Vagina (tissue), 2 donors: ENCODE measurements at places on chromosomes 1 and 21.
A peak's percentile ranks its signal among the peaks of the same experiment; 100 is the strongest.

- H3K36me3 ChIP-seq = no peaks in the 10 kb centered on the region
- no peak for DNase-seq
- H3K4me3 ChIP-seq = no peak overlapping the region
- no peak overlapping the region for H3K27ac ChIP-seq
Observed at GRCh38 chr21:44372616-44373015, 19.2 kb downstream of the TRPM2 start.

DNA sequence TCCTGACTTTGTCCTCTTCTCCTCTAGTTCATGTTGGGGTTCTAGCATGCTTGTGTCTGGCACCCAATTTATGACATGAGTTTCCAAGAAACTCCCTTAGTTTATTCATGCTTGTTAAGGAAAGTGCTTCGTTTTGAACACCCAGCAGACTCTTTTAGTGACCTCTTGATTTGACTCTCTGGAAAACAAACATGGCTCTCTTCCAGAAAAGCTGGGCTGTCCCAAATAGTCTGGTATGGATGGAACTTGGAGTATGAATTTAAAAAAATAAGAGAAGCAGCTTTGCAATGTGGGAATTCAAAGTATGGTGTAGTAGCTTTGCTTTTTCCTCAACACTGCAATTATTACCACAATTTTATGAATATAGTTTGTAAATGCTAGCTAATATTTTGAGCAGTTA is 143.4 kb upstream of the C8B start:
- H3K4me3 ChIP-seq = no peak overlapping the region
- H3K27ac ChIP-seq = no peak overlapping the region
- no peaks in the 10 kb centered on the region for H3K4me1 ChIP-seq
- no peaks in the 10 kb centered on the region for H3K27me3 ChIP-seq
- DNase-seq = no peak

GRCh38 chr1:240293706-240294105 is 202.0 kb downstream of the FMN2 start:
- no peak overlapping the region for H3K4me3 ChIP-seq
- H3K4me1 ChIP-seq = no peaks in the 10 kb centered on the region
- no peaks in the 10 kb centered on the region for H3K36me3 ChIP-seq
- no peaks in the 10 kb centered on the region for H3K27me3 ChIP-seq

DNA sequence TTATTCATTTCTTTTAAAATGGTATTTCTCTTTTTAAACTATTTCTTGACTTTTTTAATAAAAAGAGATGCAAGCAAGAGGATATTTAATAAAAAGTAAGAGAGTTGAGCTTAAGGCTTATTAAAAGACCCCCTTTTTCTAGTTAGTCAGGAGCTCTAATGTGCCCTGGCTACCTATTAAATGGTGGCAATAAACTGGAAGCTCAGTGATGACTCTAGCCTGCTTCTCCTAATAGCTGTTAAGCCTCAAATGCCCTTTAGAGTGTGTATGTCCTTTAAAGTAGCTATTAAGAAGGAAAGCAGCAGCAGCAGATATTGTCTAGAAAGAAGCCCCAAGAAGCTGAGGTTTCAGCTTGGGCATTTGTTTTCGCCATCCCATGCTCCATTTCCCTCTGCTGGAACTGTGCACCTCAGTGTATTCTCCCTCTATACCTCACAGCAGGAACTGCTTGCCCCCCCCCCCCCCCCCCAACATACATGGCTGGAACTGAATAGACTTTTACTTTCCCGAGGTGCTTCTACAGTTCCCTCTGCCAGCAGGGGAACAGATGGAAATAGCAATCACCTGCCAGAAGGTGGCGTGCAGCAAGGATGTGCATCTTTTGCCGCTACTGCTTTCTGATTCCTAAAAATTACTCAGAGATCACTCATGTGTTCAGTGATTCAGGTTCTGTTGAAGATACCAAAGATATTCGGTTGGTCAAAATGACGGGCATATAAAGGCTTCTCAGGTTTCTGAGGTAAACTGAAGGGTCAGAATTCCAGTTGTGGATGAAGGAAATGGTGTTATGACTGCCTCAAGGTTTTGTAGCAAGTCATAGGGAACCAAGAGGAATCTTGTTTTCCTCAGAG is 2.5 kb downstream of the RGS4 start:
- H3K27ac ChIP-seq = no peak overlapping the region
- H3K4me3 ChIP-seq = no peak overlapping the region
- no peaks in the 10 kb centered on the region for H3K36me3 ChIP-seq
- H3K4me1 ChIP-seq = no peaks in the 10 kb centered on the region
- DNase-seq = no peak

- no peak overlapping the region for H3K27ac ChIP-seq
- no peak overlapping the region for H3K4me3 ChIP-seq
- DNase-seq = no peak
- H3K27me3 ChIP-seq = no peaks in the 10 kb centered on the region
Observed at GRCh38 chr1:220441211-220441610, 86.7 kb upstream of the MARK1 start.

DNA sequence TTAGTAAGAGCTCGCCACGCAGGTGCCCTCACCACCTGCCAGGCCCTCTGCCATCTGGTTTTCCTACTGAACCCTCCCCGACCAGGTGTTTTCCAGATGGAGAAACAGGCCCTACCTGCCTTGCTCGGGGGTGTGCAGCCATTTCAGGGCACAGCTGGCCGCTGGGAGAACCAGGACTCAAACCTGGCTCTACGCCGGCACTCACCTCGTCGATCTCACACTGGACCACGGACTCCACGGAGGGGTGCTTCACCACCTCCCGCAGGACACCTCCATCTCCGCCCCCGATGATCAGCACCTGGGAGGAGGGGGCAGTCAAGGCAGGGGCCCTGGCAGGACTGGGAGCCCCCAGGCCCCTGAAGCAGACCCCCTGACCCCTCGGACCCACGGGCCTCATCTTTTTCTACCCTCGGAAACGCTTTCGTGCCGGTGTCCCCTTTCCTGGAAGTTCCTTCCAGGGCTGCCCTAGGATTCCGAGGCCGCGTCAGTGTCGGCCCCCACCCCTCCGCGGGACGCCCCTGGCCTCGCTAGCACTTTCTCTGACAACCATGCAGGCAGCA is 1.1 kb downstream of the SRM start:
- peak overlapping the region; percentile 90 for H3K4me3 ChIP-seq
- peaks cover 21% of the 10 kb centered on the region for H3K36me3 ChIP-seq
- peaks cover 26% of the 10 kb centered on the region for H3K4me1 ChIP-seq

- no peaks in the 10 kb centered on the region for H3K36me3 ChIP-seq
- DNase-seq = no peak
- no peaks in the 10 kb centered on the region for H3K27me3 ChIP-seq
Observed at GRCh38 chr1:43766086-43766784, 58.9 kb downstream of the ST3GAL3 start.

- H3K27me3 ChIP-seq = no peaks in the 10 kb centered on the region
- no peak overlapping the region for H3K4me3 ChIP-seq
- peaks cover 6% of the 10 kb centered on the region for H3K4me1 ChIP-seq
- H3K27ac ChIP-seq = no peak overlapping the region
Observed at GRCh38 chr1:176211396-176212165, 4.5 kb upstream of the COP1 start.

- no peaks in the 10 kb centered on the region for H3K27me3 ChIP-seq
- no peak overlapping the region for H3K27ac ChIP-seq
- H3K36me3 ChIP-seq = no peaks in the 10 kb centered on the region
Observed at GRCh38 chr1:2452932-2453315, 23.2 kb upstream of the PLCH2 start.

- H3K36me3 ChIP-seq = peaks cover 4% of the 10 kb centered on the region
- H3K4me1 ChIP-seq = peaks cover 62% of the 10 kb centered on the region
- no peaks in the 10 kb centered on the region for H3K27me3 ChIP-seq
- no peak for DNase-seq
- peak overlapping the region; percentile 98 for H3K4me3 ChIP-seq
- H3K27ac ChIP-seq = peak overlapping the region; percentile 96
Observed at GRCh38 chr1:160206036-160206389, 829 bp downstream of the PEA15 start.

GRCh38 chr21:21788591-21788990 is 790.4 kb downstream of the NCAM2 start:
- no peak overlapping the region for H3K4me3 ChIP-seq
- no peaks in the 10 kb centered on the region for H3K27me3 ChIP-seq
- no peak overlapping the region for H3K27ac ChIP-seq
- H3K36me3 ChIP-seq = no peaks in the 10 kb centered on the region
- no peaks in the 10 kb centered on the region for H3K4me1 ChIP-seq

DNA sequence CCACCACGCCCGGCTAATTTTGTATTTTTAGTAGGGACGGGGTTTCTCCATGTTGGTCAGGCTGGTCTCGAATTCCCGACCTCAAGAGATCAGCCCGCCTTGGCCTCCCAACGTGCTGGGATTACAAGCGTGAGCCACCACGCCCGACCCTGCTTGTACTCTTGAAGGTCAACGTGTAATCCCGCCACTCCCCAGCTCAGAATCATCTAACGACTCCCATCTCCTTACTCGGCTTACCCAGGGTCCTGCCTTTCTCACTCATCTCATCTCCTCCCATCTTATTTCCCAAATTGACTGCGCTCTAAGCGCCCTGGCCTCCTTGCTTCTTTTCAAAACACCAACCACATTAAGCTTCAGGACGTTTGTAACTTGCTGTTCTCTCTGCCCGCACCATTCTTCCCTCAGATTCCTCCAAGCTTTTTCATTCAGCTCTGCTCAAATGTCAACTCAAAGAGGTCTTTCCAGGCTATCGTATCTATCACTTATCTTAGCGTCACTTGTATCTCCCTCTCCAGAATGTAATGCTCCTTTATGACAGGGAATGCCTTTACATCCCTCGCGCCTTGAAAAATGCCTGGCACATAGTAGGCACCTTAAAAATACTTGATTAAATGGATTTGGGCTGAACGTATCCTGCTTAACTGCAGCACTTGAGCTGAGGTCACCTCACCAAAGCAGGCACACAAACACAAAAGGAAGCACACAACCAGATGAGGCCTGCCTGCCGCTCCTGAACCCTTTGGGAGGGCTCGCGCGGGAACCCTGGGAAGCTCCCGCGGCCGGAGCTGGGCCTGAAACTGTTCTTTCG is 1.4 kb upstream of the USP1 start:
- H3K27me3 ChIP-seq = no peaks in the 10 kb centered on the region
- DNase-seq = no peak
- H3K4me3 ChIP-seq = peak overlapping the region; percentile 91
- H3K36me3 ChIP-seq = no peaks in the 10 kb centered on the region

DNA sequence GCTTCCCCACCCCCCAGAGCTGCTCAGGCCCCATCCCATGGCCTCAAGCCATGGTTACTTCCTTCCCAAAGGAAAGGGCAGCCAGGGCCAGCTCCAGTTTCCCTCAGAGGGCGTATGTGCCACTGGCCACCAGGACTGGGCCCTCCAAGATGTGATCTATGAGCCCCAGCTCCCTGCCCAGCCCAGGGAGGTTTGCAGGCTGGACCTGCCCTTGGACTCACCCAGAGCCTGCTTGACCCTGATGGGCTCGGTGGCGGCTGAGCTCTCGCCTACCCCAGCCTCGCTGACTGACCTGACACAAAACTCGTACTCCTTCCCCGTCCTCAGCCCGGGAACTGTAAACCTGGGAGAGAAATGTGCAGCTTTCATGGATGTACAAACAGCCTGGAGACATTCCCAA is 29.6 kb downstream of the MYOM3 start:
- H3K4me3 ChIP-seq = no peak overlapping the region
- no peaks in the 10 kb centered on the region for H3K4me1 ChIP-seq
- no peaks in the 10 kb centered on the region for H3K36me3 ChIP-seq
- no peak overlapping the region for H3K27ac ChIP-seq
- no peak for DNase-seq

GRCh38 chr1:100528871-100529270 is 9.1 kb upstream of the GPR88 start:
- no peaks in the 10 kb centered on the region for H3K36me3 ChIP-seq
- H3K27ac ChIP-seq = no peak overlapping the region
- no peak for DNase-seq
- no peaks in the 10 kb centered on the region for H3K27me3 ChIP-seq

- H3K4me3 ChIP-seq = no peak overlapping the region
- H3K27ac ChIP-seq = no peak overlapping the region
- no peak for DNase-seq
- no peaks in the 10 kb centered on the region for H3K27me3 ChIP-seq
- no peaks in the 10 kb centered on the region for H3K36me3 ChIP-seq
- no peaks in the 10 kb centered on the region for H3K4me1 ChIP-seq
Observed at GRCh38 chr1:209850342-209850979, 22.7 kb downstream of the UTP25 start.

DNA sequence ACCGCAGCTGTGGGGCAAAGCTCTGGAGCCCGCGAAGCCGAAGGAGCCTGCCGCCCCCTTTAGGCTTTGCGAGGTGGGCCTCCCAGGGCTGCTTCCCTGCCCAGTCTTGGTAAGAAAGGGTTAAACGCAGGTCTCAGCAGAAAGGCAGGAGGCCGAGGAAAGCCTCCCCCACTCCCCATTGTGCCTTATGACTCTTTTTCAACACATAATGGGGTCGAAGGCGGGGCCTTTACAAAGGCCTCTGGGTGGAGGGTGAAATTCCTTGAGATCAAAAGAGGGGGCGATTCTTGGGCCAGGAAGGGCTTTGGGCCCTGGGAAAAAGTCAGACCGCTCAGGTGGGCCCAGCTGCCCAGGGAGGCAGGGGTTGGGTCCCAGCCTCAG is 880 bp downstream of the ALPL start:
- H3K4me3 ChIP-seq = no peak overlapping the region
- no peak overlapping the region for H3K27ac ChIP-seq
- H3K4me1 ChIP-seq = peaks cover 14% of the 10 kb centered on the region
- no peaks in the 10 kb centered on the region for H3K36me3 ChIP-seq
- no peaks in the 10 kb centered on the region for H3K27me3 ChIP-seq
- no peak for DNase-seq

DNA sequence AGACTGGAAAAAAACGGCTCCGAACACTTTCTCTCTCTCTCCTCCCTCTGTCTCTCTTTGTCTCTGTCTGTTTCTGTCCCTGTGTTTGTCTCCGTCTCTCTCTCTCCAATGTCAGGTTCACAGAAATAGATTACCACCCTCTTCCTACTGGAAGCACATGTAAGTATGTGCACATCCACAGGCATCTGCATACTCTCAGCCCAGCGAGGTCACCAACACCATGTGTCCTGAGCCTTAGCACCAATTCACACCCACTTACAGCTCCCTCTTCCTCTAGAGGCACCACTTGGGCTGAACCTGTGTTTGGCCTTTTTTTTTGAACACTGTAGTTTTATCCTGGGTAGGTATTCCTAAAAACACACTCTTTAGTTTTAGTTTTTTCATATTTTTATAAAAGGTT is 130.5 kb downstream of the ETS2 start:
- H3K4me3 ChIP-seq = no peak overlapping the region
- DNase-seq = no peak
- H3K36me3 ChIP-seq = no peaks in the 10 kb centered on the region
- peaks cover 4% of the 10 kb centered on the region for H3K4me1 ChIP-seq
- H3K27ac ChIP-seq = no peak overlapping the region

GRCh38 chr1:205448540-205449253 is 7.1 kb downstream of the BLACAT1 start:
- peak overlapping the region; percentile 22 for H3K4me3 ChIP-seq
- H3K27ac ChIP-seq = no peak overlapping the region
- no peak for DNase-seq
- H3K27me3 ChIP-seq = no peaks in the 10 kb centered on the region

GRCh38 chr1:210541680-210542358 is 213.1 kb downstream of the HHAT start:
- H3K27ac ChIP-seq = no peak overlapping the region
- H3K36me3 ChIP-seq = no peaks in the 10 kb centered on the region
- H3K4me3 ChIP-seq = no peak overlapping the region
- H3K27me3 ChIP-seq = no peaks in the 10 kb centered on the region
- no peaks in the 10 kb centered on the region for H3K4me1 ChIP-seq
- no peak for DNase-seq

- no peak for DNase-seq
- peaks cover 5% of the 10 kb centered on the region for H3K4me1 ChIP-seq
- H3K4me3 ChIP-seq = no peak overlapping the region
- H3K27ac ChIP-seq = no peak overlapping the region
- no peaks in the 10 kb centered on the region for H3K36me3 ChIP-seq
Observed at GRCh38 chr1:207259391-207259790, 62.1 kb upstream of the CD55 start.

GRCh38 chr1:209305221-209305954 is 278.1 kb upstream of the CAMK1G start:
- no peaks in the 10 kb centered on the region for H3K4me1 ChIP-seq
- H3K4me3 ChIP-seq = no peak overlapping the region
- H3K36me3 ChIP-seq = no peaks in the 10 kb centered on the region
